ENCODE measurements at places on chromosomes 11 and 22.

GRCh38 chr22:28594797-28595462, 84.7 kb downstream of the TTC28 start:
- DNase-seq = peak; percentile 59

- no peak for DNase-seq
Measured at GRCh38 chr11:45725121-45725520, 59.7 kb upstream of the CHST1 start.

DNA sequence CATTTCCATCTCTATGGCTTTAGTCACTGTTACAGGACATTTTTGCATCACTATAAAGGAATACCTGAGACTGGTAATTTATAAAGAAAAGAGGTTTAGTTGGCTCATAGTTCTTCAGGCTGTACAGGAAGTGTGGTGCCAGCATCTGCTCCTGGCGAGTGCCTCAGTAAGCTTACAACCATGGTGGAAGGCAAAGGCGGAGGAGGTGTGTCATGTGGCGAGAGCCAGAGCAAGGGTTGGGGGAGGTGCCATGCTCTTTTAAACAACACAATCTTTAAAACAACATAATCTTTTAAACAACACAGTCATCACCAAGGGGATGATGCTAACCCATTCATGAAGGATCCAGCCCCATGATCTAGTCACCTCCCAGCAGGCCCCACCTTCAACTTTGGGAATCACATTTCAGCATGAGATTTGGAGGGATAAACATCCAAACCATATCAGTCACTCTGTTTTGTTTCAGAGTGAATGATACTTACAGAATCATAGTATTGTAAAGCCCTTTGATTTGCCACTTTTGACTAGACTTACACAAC, 103.3 kb downstream of the PDE3B start:
- no peak for DNase-seq

GRCh38 chr22:41647771-41648170, 26.7 kb downstream of the XRCC6 start:
- no peak for DNase-seq

DNA sequence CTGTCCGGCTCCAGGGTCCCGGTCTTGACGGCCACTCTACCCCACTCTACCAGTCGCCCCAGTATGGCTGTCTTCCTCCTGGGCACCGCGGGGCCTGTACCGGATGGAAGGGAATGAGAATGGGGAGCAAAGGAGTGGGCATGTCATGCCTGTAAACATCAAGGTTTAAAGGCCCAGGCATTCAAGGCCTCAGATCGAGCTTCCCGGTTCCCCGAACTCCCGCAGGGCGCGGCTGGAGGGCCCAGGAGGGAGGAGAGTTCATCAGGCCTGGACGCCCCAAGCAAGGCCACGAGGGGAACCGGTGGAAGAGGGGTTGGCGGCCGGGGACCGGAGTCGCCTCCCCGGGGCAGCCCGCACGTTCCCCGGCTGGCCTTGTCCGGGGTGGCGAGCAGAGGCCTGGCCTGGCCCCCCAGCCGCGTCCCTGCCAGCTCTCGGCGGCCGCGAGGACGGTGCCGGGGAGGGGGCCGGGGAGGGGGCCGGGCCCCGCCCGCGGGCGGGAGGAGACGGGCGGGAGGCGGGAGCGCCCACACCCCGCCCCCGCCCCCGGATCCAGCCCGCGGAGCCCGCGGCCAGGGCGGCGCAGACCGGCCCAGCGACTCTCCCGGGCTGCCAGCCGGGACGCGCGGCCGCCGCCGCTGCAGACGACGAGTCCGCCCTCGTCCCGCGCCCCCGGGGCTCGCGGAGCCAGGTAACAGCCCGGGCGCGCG, at the start of gene CDC42EP1:
TSS of gene CDC42EP1 (plus strand) at position 580 of the 707 bp plus-strand sequence. CDS start 5,870 bp downstream, outside the sequence.
- no peak for DNase-seq

DNA sequence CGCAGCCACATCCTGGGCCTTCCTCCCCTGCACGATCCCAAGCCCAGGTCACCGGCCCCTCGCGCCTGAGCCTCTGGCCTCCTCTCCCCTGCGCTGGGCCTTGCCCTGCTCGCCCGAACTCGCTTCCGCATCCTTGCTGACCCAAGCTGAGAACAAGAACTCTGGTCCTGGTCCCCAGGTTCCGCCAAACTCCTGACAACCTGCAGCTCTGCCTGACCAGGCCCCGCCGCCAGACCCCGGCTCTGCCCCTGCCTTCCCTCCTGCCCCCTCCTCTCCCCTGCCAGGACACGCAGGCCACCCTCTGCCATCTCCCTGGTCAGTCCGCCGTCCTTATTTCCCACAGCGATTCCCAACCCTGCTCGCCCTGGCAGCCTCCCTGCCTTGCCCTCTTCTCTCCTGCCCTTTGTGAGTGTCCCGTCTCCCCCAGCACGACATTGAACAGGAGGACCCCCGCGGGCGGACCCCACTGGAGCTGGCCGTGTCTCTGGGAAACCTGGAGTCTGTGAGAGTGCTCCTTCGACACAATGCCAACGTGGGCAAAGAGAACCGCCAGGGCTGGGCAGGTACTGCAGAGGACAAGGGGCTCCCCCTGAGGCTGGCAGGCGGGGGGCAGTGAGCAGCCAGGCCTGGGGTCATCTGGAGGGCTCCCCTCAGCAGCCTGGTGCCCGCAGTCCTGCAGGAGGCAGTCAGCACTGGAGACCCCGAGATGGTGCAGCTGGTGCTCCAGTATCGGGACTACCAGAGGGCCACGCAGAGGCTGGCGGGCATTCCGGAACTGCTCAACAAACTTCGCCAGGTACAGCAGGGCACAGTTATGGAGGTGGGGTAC, 762 bp downstream of the ANKRD13D start:
- no peak for DNase-seq

DNA sequence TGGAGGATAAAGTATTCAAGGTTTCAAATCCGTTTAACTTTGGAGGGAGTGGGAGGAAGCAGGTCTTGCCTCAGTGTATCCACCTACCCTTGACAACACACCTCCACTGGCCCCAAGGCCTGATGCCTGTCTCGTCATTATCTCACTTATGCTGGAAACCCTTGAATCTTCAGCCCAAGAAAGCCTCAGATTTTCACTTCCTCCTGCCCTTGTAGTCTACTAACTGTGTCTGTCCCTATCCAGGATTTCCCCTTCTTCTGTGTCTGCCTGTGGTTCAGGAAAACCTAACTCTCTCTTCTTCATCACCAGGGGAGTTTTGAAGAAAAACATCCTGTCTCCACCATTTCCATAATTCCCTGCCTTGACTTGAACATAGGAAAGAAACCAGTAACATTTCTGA, 56.1 kb downstream of the SYT9 start:
- no peak for DNase-seq

GRCh38 chr11:75508051-75508561, 17.6 kb downstream of the GDPD5 start:
- DNase-seq = no peak

DNA sequence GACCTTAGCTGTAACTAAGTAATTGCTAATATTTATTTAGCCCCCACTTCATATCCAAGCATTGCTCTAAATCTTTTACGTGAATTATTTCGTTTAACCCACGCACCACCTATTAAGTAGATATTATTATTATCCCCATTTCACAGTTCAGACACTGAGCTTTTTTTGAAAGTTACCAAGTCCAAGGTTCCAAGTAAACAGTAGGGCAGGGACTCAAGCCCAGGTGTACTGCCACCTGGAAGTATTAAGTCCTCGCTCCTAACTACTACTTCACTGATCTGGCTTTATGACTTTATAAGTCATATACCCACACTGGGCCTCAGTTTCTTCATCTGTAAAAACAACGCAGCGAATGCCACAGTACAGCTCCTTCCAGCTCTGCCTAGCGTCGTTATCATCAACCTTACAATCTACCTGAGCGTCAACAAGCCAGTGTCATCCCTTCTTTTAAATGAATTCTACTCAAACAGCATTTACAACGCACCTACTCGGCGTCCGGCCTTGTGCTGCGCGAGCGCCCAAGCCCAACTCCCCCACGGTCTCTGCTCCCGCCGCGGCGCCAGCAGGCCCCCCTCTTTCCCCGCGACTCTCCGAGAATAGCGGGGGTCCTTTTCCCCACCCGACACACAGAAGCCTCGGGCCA, 624 bp downstream of the TMEM41B start:
- DNase-seq = no peak

GRCh38 chr11:66614073-66614472, 2.4 kb upstream of the RBM14 start:
- no peak for DNase-seq

DNA sequence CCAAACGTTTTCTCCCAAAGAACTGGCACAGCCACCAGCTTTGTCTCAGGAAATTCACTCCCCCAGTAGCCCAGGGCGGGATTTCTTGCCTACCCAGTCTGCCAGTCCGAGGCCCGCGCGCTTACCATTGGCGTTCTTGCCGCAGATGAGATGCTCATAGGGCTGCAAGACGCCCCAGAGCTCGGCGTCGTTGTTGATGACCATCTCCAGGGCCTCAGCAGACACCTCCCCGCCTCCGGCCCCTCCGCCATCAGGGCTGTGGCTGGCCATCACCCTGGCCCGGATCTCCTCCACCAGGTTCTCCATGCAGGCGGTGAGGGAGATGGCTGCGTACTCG, 1.3 kb downstream of the ABTB2 start:
- no peak for DNase-seq

- DNase-seq = no peak
Measured at GRCh38 chr22:44968736-44969135, 41.1 kb downstream of the PHF21B start.

GRCh38 chr22:42344361-42344905, 74.0 kb upstream of the TCF20 start:
- no peak for DNase-seq

- DNase-seq = no peak
Measured at GRCh38 chr11:46393231-46393616, 1.6 kb upstream of the CHRM4 start.

GRCh38 chr11:5596607-5597201, at the start of gene TRIM6:
Gene TRIM6 (plus strand): TSS chr11:5596637. CDS start chr11:5596898, 261 bp downstream.
- DNase-seq = no peak

DNA sequence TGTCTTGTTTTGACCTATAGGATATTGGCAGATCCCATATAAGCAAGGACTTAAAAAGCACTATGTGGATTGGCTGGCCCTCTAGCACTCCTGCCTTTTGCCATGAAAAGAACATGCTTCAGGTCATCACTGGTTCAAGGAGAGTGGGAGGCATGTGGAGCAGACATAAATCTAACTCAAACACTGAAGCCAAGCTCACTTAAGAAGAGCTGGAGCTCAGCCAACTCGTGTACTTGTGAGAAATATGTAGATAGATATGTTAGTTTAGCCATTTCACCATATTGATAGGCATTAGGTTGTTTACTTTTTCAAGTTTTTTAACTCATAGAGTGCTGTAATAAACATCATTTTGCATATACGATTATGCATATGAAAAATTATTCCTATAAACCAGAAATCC, 19.9 kb upstream of the BBOX1 start:
- DNase-seq = no peak

DNA sequence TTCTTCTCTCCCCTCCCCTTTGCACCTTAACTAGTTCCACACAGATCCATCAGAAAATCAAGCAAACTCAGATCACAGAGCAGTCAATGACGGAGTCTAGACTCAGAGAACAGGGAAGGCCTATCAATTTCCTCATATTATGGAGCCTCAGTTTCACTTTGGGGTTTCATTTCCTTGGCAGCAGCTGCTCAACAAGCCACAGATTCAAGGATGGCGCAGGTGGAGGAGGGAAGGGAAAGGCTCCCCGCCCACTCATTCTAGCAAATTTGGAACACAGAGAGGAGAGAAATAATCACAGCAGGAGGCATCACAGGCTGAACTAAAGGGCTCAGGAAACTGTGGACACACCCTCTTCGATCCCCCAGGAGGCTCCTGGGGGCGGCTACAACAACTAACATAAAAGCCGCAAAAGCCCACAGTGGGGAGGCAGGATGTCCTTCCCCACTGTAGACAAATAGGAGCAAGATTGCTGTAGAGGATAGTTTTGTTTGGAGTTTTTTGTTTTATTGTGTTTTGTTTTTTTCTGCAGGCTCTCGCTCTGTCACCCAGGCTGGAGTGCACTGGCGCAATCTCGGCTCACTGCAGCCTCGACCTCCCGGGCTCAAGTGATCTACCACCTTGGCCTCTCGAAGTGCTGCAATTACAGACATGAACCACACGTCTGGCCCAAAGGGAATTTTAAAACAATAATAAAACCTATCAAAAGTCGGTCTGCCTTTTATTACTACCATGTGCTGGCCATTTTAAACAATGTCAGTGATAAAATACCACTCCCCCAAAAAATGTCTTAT, 3.4 kb downstream of the PLAAT3 start:
- no peak for DNase-seq

- DNase-seq = no peak
Measured at GRCh38 chr11:92259861-92260260, 35.2 kb downstream of the FAT3 start.

DNA sequence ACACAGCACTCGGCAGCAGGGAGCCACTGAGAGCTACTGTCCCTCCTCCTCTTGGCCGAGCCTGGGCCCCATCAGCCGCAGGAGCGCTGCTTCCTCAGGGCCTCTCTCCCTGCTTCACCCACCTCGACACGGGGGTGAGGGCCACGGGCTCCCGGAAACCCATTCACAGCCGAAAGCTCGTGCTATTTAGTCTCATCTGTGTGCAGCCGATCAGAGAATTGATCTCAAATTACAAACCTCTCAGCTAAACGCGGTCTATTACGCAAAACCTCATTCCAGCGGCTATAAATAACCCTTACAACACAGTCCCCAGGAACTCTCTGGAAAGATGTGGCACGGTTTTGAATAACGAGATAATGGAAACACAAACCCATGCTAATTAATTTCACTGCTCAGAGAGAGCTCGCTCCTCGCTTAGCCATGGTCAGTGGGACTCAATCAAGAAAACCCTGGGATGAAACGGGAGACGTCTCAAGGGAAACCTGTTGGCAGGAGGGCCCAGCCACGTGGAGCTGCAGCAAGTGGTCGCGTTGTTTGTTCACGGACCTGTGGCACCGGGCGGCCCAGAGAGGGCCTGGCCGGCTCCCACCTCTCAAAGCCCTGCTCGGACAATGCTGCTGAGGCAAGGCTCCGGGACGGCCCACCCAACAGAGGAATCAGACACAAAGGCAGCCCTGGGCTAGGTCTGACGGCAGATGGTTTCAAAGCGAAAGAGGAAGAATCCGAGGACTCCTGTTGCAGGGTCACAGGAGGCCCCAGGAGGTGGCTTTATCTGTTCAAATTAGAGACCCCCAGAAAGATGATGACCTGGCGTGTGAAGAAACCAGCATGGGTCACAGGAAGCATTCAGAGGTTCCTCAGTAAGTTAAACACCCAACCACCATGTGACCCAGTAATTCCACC, 210.5 kb downstream of the CTTN start:
- peak; percentile 49 for DNase-seq

DNA sequence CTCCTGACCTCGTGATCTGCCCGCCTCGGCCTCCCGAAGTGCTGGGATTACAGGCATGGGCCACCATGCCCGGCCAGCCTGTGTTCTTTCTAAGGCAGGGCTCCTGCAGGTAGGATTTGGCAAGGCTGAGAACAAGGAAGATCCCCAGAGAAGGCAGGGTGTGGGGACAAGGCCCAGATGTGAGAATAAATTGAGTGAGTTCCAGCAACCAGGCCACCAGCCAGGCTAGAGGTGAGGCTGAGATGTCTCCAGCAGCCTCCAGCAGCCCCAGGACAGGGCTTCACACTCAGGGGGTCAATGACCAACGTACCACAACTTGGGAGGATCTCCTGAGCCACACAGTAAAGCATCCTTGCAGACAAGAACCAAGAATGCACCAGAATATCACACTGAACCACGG, 75.1 kb downstream of the BUD13 start:
- DNase-seq = no peak
